ENCODE measurements at places on chromosomes 5 and 9.
A peak's percentile ranks its signal among the peaks of the same experiment; 100 is the strongest.

GRCh38 chr5:142825378-142826089, 55.4 kb downstream of the ARHGAP26 start:
- no peak for DNase-seq

DNA sequence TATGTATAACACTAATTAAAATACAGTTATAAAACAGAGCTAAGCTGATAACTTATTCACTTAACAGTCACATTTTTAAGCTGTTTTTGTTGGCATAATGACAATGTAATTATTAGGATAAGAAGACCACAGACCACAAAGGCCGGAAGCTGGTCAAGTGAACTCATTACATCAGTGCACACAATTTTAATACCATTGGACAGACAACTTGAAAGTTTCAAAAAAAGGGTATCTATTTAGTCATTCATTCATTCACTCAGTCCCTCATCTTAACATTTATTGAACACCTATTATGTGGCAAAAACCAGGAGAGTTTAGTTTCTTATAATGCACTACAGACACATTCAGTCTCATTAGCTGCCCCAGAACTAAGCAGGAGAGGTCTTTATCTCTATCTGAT, 11.6 kb downstream of the ERP44 start:
- DNase-seq: no peak

DNA sequence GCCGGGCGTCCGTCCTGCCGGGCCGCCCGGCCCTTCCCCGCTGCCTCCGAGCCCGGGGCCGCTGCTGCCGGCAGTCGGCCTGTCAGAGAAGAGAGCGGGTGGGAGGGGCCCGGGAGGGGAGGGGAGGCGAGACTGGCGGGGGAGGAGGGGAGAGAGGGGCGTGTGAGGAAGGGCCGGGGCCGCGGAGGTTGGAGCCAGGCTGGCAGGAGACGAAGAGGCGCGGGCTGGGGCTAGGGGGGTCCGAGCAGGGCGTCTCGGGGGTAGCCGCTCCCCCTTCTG, 570 bp downstream of the CREBRF start:
- DNase-seq: peak; percentile 89

DNA sequence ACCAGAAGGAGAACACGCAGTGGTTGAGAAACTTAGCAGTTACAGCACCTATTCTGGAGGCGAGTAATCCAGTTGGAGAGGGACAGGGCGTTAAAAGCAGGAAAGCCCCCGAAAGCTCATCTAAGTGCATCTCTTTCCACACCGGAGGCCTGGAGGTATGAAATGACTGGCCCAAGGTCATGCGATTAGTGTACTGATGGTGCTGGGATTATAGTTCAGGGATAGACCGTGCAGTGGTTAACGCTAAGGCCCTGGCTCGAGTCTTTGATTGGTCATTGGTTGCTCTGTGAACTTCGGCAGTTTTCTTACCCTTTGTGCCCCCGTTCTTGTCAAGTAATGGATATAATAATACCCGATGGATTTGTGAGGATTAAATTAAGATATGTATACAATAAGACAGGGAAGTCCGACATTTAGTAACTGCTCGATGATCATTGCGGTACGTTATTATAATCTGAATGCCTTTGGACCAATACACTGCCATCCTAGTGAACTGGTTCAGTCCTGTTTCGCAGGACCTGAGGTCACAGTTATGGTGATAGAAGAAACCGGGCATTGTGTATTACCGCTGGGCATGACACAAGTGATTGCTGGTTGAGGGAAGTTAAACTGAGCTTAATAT, 960 bp downstream of the CANX start:
- DNase-seq: no peak

- no peak for DNase-seq
These were observed 4.5 kb downstream of the NREP start for GRCh38 chr5:111752426-111752965.
